ENCODE measurements at places on chromosomes 5 and 9.

DNA sequence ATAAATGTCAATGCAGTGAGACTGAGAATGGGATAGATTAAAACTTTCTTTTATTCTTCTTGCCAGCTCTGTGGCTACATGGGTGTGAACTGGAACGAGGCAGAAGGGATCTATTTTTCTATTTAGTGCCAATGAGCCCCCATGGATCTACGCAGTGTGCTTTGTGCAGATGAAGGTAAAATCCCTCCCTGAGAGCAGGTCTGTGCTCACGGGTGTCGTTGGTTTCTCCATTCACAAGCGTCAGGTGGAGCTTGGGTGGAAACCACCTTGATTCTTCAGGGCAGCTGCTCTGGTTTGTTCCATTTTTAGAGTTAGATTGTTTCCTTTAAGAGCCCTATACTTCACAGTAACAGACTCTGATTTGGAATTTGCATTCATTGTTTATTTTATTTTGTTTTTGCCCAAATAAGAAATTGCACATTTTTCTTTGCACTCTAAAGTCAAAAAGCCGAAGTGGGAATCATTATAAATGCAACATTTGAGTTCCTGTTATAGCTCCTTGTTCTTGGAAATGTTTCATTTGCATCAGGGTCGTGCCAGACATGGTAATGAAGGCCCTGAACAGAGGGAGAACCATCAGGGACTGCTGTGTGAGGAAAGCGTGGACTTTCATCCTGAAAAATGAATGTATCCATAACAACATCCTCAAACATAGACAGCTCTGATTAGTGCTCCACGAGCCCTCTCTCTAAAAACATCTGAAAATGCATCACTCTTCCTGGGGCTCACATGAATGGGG lies 31.1 kb upstream of the BICD2 start:
- no peak for DNase-seq

GRCh38 chr9:3956081-3956671 lies 343.7 kb downstream of the GLIS3 start:
- no peak for DNase-seq

GRCh38 chr9:115234094-115234493 lies 116.1 kb upstream of the TNC start:
- DNase-seq = no peak

DNA sequence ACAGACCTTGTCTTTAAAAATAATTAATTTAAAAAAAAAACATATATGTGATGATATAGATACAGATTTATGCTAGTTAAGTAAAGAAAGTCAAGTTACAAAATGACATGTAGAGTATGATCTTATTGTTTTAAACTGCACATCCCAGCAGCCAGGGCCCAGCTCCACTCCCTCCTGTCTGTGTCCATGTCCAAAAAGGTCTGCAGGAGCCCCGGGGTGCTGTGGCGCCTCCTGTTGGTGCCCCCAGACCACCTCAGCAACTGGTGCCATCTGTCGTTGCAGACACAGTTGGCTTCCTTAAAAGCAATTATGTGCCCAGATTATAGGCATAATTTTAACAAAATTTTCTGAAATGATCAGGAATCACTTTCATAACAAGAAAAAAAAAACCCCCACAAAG lies 33.3 kb downstream of the IPPK start:
- DNase-seq = no peak

DNA sequence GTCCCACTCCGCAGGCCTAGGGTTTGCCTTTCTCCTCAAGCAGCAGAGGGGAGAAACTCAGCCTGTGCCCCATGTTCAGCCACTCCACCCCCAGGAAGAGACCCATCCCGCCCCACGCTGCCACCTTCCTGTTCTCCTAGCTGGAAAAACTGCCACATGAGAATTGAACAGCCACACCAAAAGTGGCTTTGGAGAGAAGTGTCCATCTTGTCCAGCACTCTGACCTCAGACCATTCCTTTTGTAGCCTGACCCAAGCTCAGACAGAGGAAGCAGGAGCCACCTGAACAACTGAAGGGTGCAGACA lies 8.3 kb upstream of the SLC25A48 start:
- DNase-seq = no peak

All from hypothalamus (tissue), 51 donors.